Hippocampal formation (tissue), 2 donors: ENCODE measurements at places on chromosomes 5 and 9.

DNA sequence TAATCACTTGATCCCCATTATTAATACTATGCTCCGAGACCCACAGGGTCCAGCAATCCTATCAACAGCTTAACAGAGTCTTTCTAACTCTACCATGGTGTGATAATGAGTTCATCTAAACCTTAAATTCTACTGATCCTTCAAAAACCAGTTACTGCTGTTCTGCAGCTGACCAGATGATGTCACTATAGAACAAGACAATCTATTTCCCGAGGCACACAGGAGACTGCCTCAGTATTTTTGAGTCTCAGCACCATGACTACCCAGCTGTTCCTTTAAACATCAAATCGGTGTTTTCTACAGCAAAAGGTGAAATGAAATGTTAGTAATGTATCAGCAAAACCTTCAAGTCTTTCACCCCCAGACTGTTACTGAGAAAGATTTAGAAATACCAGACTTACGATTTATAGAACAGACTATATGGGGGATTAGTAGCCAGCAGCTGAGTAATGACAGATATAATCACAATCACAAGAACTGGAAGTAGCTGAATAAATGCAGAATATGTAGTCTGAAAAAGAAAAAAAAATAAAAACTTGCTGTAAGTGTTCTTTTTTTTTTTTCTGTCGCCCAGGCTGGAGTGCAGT is 16.9 kb downstream of the DNAJC18 start:
- peak; percentile 74 for DNase-seq

DNA sequence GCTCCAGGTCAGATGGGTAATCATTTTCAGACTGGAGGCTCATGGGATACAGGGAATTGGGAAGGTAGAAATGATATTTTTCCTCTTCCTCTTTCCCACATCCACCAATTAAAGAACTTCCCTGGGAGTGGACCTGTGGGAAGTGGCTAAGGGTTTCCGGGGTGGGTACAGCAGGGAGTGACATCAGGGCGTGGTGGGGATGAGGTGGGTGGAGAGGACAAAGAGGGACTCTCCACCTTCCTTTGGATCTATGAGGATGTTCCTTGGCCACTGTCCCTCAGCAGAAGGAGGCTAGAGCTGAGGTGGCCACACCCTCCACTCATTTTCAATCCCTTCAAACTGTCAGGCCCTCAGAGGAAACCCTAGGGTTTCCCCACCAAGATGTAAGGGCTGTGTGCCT is 54.7 kb downstream of the IRF1 start:
- DNase-seq, result no peak

DNA sequence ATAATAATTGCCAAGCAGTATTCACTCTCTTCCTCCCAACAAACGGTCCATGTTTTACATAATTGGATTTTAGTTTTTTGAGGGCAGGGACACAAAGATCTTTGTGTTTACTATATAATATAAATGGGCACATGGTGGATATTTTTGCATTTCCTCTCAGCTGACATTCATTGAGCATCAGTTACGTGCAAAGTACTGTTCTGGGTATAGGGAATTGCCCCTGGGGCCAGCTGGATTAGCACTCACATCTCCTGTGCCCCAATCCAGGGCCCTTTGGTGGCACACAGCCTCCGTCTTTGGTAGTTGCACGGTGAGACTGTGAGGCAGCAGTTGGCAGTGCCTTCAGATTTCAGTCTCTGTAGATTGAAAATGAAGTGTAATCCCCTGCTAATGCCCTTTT is 1.6 kb downstream of the TDRD7 start:
- DNase-seq, result no peak

DNA sequence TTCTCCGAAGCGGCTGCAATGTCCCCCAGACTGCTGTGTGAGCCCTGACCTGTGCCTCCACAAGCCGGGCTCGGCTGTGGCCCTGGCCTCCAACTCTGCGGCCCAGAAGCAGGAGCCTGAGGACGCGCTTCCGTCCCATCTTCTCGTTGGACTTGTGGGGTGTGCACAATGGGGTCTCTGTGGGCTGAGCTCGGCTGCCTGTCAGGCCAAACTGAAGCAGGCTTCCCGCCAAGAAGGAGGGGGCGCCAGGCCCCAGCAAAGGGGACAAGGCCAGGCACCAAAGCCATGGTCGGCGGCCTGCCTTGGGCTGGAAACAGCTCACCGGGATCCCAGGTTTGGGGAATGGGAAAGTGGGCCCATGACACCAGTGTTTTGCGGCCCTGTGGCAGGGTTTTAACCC is 4.1 kb downstream of the NOTCH1 start:
- DNase-seq, result peak; percentile 45

DNA sequence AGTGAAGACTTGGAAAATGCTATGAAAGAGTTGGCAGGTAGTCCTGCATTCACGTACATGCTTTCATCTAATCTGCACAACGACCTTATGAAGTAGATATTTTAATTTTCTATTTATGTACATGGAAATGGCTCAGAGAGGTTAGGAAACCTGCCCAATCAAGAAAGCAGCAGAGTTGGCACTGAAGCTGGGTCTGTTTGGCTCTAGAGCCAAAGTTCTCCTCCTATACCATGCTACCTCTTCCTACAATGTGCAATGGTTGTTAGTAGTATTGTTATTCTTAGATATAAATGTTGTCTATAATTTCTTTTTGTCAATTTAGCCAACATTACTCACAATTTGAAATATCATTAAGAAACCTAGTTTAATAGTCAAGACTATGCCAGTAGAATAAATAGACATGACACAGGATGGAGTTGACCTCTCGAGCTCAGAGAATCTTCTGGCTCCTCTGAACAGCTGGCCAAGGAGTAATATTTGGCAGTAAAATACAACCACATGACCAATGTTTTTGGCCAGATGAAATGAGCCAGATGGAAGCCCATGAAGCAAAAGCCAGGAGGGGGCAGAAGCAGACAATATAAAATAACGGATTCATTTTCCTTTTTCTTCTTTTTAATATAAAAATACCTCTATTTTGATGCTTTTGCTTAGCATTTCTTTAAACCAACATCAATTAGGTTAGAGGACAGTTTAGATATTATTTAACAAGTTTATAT is 542.3 kb downstream of the PDE4D start:
- peak; percentile 68 for DNase-seq

DNA sequence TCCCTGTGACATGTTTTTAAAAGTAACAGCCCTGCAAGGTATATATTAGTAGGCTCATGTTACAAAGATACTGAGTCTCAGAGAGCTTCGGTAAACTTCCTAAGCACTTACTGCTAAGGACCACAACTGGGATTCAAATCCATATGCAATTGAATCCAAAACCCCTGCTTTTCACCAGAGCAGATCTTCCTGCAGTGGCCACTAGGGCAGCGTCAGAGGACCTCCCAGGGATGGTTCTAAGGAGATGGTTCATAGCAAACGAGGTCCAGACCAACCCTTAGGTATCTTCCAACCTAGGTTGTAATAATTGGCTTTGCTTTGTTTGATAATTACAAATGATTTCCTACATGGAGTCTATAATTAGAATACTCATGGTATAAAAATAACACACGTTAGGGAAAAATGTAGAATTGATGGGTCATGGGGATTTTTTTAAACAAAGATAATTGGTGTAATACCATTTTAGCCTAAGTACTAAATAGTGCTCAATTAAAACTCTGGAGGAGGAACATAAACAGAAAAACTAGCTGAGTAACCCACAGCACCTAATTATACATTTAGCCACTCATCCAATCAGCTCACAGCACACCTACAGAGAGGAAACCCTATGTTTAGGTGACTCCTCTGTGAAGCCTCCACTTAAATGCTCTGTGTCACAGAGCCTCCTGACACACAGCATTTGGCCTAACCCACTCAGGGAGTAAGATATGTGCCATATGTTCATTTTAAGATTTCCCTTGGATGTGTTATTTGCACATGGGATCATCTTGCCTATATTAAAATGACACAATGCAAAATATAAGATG is 10.0 kb upstream of the CAST start:
- DNase-seq, result no peak

- DNase-seq, result no peak
These were observed 9.0 kb upstream of the ZSWIM6 start for GRCh38 chr5:61322738-61323725.

DNA sequence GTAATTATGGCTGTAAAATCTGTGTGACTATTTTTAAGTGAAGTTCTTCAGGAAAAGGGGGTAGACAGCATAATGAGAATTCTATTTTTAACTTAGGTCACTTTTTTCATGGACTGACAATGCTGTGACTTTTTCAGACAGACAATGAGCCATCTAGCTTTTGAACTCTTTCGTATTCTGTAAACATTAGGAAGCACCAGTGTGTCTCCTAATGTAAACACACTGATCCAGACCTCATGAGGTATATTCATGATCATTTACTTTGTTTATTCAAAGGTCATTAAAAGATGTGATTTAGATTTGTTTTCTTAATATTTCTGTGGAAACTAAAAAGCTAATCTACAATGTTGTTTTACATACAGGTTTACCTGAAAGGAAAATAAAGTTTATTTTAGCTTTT is 352.6 kb downstream of the ADGRV1 start:
- DNase-seq, result no peak

DNA sequence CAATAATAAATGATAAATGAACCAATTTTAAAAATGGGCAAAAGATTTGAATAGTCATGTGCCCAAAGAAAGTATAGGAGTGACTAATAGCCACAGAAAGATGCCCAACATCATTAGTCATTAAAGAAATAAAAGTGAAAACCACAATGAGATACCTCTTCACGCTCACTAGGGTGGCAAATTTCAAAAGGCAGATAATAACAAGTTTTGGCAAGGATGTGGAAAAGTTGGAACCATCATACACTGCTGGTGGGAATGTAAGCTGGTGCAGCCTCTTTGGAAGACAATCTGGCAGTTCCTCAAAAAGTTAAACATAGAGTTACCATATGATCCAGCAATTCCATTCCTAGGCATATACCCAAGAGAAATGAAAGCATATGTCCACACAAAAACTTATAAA is 1819.8 kb downstream of the MAT2B start:
- DNase-seq, result no peak

DNA sequence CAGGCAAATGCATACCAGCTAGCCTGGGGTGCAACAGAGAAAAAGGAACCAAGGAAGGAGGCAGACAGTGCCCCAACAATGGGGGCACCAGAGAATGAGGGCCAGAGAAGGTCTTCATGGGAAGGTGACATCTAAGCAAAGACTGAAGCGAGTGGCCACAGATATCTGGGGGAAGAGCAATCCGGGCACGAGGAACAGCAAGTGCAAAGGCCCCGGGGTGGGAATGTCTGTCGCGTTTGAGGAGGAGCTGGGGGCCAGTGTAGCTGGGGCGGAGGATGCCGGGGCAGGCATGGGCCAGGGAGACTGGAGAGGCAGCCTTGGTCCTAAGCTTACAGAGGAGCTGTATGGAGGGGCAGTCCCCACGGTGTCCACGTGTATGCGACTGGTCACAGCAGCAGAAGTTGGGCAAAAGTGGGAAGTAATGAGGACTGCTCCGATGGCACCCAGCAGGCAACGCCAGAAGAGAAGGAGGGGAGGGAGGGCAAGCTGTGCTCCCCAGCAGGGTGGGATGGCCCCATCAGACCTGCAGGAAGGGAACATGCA is 19.1 kb downstream of the EEIG1 start:
- DNase-seq, result no peak

GRCh38 chr9:108467653-108468324 is 388.0 kb downstream of the ACTL7B start:
- DNase-seq, result no peak

DNA sequence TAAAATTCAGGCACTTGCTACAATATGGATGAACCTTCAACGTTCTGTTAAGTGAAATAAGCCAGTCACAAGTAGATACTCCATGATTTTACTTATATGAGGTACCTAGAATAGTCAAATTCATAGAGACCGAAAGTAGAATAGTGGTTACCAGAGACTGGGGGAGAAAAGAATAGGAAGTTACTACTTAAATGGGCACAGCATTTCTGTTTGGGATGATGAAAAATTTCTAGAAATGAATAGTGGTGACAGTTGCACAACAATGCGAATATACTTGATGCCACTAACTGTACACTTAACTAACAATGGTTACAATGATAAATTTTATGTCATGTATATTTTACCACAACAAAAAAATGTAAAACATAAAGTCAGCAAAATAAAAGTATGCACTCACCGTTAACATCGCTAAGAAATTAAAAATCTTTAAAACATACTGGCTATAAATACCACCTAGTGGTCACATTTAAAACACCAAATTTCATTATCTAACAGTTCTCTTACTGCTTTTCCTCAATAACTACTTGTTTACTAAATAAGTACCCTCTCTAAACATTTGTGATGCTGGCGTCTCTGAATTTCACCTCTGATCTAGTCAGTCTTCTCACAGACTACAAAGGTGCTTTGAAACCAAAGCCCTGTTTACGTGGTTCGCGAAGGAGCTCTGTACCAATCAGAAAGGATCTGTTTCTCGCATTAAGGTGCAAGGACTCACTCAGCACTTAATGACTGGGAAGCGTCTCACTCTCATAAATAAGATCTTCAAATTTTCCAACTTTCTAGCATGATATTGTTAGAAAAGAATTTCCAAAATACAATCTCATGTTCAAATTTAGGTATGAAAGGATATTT is 22.7 kb downstream of the KIF3A start:
- DNase-seq, result no peak

GRCh38 chr5:165349735-165350134 is 1844.3 kb downstream of the MAT2B start:
- no peak for DNase-seq
